ENCODE measurements at places on chromosomes 5 and 9.

DNA sequence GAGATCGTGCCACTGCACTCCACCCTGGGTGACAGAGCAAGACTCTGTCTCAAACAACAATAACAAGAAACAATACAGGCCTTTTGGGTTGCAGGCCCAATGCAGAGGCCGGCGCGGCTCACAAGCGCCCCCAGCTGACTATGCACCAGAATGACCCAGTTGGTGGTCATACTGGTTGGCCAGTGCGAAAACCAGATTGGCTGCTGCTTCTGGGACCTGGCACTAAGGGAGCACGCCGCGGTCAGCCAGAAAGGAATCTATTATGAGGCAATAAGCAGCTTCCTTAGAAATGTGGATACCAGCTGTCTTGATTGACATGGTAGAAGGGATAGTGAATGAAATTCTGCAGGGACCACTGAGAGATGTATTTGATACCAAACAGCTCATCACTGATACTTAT, 35.0 kb downstream of the RANBP17 start:
- DNase-seq: no peak

DNA sequence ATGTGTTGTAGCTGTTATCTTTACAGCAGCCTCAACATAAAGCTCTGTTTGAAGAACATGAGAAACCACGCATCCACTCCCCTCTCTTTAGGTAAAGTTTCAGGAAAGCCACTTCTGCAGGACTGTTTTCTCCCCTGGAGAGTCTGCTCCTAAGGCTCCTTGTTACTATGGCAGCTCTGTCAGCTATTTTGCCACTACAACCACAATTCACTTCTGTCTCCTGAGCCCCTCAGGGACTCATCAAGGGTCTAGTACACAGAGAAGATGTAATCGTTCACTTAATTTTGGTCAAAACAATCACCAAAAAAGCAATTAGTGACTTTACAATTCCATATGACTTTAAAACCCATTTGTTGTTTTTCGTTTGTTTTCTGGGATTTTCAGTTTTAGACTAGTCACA, 157.7 kb downstream of the FBN2 start:
- DNase-seq: no peak

DNA sequence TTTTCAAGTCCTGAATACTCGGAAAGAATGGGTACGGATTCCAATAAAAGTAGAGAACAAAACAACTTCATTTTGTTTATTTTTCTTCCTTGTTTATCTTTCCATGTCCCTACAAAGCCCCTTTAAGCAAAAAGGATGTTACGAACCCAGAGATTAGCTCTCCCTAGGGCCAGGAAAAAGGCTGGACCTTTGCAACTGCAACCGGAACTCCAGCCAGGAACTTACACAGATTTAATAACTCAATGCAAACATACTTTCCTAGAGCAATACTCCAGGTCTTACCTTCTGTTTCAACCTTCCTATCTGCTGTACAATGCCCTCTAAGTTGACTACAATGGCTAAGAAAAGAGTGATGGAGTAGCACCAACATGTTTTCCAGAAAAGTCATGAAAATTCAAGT, 7.0 kb downstream of the DENND1A start:
- DNase-seq: no peak

- no peak for DNase-seq
Measured at GRCh38 chr9:89716559-89716958, 111.7 kb downstream of the GADD45G start.
